ENCODE measurements at places on chromosomes 7 and 10.

DNA sequence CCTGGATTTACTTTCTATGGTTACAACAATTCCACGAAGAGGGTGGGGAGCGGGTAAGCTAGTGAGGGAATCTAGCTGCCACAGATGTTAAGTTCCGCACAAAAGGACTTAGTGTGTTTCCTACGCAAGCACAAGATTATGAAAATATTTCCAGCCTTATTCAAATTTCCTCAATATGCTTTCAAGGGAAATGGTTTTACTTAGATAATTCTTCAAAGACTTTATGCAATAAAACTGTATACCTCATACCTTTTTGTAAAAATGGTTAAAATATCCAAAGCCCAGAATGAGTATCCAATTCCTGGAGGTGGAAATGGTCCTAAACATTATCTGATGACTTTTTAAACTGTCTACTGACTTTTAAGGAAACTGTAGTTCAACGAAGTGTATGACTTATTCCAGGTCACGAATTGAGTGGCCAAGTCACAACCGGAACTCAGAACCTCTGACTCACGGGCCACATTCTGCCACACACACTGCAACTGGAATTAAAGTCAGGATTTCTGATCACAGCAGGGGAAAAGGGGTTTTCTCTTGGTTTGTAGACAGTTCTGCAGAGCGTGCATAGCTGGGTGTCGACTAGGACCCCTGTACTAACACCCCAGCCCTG, 20.2 kb upstream of the INSIG1 start:
- DNase-seq, result no peak

DNA sequence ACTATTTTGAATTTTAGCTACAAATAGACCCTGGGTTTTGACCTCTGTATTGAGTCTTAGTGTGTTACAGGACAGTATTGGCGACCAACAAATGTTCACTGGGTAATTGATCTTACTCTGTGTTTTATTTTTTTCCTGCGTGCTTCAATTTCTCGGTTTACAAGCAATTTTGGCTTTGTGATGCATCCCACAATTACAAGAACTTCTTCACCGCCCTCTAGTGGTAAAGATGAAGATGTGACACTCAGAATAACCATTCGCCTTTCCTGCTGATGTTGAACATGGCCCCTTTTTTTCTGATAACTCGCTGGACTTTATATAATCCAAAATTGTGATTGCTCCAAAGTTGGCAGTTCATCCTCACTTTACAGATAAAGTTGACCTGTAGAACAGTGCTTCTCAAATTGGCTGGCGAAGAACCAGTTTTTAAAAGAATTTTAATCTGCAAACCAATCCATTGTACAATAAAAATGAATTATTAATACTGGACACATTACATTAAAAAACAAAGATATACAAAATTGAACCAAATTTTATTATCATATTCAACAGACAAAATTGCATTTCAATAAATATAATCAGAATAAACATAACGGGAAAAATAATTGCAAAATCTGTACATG, 20.2 kb upstream of the SMC3 start:
- DNase-seq, result no peak

DNA sequence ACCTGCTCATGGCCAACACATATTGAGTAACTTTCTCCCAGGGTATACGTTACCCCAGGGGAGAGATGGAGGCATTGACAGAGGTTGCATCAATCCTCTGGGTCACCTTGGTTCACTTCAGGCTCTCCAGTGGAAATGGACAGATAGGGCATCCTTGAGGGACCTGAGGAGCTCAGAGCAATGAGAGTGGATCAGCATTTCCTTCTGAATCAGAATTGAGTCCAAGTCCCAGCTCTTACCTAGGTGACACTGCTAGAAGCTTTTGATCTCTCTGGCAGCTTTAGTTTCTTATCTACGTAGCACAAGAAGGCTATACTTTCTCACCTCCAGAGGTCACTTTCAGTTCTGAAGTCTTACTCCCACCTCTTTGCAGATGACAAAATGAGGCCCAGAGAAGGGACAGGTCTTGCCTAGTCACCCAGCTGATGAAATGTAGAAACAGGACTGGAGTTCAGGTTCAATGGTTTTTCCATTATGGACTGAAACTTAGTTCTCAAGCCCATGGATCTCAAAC, 35.2 kb downstream of the PANK1 start:
- no peak for DNase-seq

DNA sequence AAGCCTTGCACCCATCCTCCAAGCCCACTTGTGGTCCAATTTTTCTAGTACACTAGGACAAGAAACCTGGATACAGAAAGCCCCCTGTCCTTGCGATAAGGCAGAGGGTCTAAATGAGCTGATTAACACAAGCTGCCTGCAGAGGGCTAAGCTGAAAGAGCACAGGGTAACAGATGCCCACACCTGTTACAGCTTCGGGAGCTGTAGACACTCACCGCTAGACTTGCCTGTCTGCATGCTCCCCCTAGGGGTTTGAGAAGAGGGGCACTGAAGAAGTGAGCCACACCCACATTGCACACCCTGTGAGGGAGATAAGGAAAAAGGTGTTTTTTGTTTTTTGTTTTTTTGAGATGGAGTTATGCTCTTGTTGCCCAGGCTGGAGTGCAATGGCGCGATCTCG, 386.5 kb upstream of the AUTS2 start:
- no peak for DNase-seq

GRCh38 chr10:127887541-127888415, 5.0 kb downstream of the CLRN3 start:
- no peak for DNase-seq

DNA sequence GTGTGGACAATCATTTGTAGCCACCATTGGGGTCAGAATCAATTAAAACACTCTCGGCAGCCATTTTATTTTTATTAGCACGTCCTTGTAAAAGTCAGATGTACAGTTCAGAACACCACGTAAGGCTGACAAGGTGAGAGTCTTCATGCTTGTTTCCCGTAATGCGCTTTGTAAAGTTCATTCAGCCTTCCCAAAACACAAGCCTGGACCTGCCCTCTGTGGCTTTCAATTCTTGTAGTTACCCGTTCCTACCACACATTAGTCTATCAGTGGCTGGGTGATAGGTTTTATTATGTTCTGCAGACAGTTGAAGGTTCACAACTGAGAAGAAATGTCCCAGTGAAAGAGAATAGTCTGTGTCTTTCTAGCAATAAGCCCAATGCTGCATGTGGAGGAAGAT, 35.4 kb downstream of the GAD2 start:
- no peak for DNase-seq

GRCh38 chr7:110001254-110001938, 1089.5 kb upstream of the LRRN3 start:
- no peak for DNase-seq

DNA sequence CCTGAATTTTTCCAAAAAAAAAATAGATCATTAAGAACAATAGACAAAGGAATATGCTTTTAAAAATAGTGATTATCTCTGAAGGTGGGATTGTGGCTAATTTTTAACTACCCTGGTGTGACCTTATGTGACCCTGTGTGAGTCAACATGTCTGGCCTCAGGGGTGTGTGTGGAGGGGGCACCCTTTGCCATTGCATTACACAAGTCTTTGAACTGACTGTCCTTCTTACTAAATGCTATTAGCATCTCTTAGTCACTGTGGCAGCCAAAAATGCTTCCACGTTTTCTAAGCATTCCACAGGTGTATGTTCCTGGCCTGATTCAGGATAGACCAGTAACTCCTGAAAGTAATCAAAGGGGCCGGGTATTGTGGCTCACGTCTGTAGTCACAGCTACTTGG, 175.4 kb downstream of the MGMT start:
- DNase-seq, result no peak

- DNase-seq, result no peak
Observed at GRCh38 chr7:36787933-36788378, 63.7 kb upstream of the AOAH start.

DNA sequence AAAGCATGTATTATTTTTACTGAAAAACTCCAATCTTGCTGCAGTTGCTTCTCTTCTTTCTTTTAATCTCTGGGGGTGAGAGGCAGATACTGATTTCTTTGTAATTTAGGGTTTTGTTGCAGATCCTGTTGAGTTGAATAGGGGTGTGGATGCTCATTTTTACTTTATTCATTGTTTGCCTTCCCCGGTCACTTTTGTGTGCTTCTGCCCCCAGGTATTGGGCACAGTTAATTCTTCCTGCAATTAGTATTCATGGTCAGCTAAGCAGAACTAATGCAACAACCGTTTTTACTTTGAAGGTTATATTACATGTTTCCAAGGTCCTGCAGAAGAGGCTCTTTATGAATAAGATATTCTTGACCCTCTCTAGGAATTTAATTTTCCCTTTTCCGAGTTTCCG, 96.4 kb downstream of the BUB3 start:
- DNase-seq, result no peak

DNA sequence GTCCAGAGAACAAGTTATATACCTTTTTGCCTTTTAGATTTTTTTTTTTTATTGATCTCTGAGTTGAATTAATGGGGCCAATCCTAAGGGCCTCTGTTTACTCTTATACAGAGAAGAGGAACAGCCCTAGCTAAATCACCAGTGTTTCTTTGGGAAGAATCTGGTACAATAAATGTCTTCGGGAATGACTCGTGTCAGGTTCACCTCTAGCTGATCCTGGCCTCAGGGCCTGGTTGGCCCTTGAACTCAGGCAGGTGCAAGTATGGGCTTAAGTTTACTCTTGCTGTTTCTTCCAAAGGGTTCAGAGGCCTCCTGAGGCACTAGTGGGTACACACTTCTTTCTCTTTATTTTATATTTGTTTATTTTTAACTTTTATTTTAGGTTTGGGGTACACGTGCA, 71.0 kb downstream of the LRMDA start:
- no peak for DNase-seq

DNA sequence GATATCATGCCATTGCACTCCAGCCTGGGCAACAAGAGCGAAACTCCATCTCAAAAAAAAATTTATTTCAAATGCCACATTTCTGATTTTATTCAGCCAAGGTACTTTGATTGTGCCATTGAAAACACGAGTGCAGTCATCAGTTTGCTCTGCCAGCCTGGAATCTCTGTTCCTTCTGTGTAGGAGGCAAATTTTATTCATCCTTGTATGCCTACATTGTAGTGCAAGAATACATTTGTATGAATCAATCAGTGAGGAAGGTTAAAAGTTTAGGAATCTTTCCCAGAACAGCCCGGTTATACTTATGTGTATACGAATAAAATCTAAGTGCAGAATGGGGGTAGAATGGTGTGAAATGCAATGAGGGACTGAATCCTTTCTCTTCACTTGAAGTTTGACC, 886 bp upstream of the TET1 start:
- no peak for DNase-seq

DNA sequence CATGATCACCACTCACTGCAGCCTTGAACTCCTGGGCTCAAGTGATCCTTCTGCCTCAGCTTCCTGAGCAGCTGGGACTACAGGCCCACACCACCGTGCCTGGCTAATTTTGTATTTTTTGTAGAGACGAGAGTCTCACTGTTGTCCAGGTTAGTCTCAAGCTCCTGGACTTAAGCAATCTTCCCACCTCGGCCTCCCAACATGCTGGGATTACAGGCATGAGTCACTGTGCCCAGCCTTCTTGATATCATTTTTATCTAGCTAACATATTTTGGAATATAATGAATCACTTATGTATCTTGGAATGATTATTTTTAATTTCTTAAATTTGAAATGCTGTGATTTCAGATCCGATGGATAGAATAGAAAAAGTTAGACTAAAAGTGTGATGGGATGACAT, 18.4 kb downstream of the ARL4A start:
- no peak for DNase-seq

- DNase-seq, result no peak
Observed at GRCh38 chr7:88254721-88255424, 35.0 kb upstream of the SRI start.

GRCh38 chr10:14382022-14382421, 51.3 kb upstream of the FRMD4A start:
- no peak for DNase-seq

GRCh38 chr10:49435225-49435624, 39.3 kb upstream of the DRGX start:
- no peak for DNase-seq

GRCh38 chr10:124636271-124636995, 107.7 kb downstream of the FAM53B start:
- DNase-seq, result no peak

DNA sequence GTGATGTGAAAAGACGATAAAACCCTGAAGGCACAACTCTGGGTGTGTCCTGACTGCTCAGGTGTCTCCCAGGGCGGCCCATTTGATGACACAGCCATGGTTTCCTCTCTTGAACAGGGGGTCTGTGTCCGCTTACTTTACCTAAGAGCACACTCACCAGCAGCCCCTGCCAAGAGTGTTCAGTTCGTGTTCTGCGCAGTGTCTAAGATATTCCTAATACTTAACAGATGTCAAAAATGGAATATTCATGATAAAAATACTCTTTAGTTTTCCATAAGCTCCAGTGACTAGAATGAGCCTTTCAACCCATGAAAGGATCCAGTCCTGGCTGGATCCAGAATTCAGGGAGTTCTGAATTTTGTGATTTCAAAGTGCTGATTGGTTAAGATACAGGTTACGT, 492.4 kb downstream of the TNS3 start:
- DNase-seq, result no peak

DNA sequence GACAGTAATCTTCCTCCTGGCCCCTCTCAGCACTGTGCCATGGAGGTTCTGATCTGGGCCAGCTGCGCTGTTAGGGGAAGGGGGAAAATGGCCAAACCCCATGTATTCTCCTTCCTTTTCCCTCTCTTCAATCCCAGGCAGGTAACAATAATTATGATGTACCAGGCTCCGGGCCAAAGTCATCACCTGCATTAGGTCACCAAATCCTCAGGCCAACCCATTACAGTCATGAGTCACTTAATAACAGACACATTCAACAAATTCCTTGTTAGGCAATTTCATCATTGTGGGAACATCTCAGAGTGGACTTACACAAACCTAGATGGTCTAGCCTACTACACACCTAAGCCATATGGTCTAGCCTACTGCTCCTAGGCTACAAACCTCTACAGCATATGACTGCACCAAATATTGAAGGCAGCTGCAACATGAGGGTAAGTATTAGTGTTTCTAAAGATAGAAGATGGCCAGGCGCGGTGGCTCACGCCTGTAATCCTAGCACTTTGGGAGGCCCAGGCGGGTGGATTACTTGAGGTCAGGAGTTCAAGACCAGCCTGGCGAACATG, 2.2 kb upstream of the HSPB1 start:
- DNase-seq, result no peak
